ENCODE measurements at places on chromosomes 16 and 17.
A peak's percentile ranks its signal among the peaks of the same experiment; 100 is the strongest.

- DNase-seq: no peak
Measured at GRCh38 chr16:8845699-8846298, 23.0 kb downstream of the CARHSP1 start.

GRCh38 chr17:68612209-68612922 lies 11.2 kb upstream of the FAM20A start:
- no peak for DNase-seq

DNA sequence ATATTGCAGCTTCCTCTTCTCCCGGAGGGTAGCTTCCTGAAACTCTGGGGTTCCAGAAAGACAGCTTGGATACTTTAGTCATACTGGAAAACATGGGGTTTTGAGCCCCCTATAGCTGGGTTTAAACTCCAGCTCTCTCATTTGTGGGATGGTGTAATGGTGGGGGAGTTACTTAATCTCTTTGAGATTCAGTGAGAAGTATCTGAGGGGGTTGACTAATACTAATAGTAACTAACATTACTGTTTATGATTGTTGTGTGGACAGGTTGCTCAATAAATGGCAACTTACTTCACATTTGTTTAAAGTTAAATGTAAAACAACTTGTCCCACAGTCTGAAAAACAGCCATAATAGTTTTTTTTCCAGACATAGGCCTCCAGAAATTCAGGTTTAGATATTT lies 5.1 kb upstream of the SUZ12 start:
- DNase-seq: no peak

GRCh38 chr16:85611444-85612190 lies 1.5 kb upstream of the GSE1 start:
- DNase-seq: peak; percentile 34

DNA sequence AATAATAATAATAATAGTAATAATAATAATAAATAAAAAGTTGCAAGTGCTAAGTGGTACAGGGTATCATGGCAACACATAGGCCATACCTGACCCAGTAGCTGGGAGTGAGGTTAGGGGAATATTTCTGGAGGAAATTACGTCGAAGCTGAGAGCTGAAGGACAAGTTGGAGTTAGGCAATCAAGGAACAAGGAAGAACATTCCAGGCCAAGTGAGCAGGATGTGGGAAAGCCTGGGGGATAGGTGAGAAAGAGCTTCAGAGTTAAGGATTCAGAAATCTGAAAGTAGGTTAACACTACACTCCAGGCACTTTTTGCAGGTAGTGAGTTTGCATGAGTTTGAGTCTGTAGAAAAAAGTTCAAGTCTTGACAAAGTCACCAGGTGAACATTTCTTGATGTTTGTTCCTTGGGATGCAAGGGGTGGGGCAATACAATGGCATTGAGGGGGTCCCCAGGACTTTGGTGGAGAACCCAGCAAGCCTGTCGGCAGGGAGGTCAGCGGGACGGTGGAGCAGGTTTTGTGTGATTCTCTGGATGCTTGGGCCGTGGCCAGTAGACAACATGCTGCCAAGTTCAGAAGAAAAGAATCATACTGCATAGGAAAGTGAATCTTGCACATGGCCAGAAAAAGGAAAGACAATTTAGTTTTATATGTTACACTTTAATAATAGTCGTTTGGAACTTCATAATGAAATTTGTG lies 27.7 kb upstream of the MPHOSPH6 start:
- DNase-seq: no peak

- no peak for DNase-seq
Measured at GRCh38 chr16:63697736-63698135, 1424.1 kb downstream of the CDH11 start.

DNA sequence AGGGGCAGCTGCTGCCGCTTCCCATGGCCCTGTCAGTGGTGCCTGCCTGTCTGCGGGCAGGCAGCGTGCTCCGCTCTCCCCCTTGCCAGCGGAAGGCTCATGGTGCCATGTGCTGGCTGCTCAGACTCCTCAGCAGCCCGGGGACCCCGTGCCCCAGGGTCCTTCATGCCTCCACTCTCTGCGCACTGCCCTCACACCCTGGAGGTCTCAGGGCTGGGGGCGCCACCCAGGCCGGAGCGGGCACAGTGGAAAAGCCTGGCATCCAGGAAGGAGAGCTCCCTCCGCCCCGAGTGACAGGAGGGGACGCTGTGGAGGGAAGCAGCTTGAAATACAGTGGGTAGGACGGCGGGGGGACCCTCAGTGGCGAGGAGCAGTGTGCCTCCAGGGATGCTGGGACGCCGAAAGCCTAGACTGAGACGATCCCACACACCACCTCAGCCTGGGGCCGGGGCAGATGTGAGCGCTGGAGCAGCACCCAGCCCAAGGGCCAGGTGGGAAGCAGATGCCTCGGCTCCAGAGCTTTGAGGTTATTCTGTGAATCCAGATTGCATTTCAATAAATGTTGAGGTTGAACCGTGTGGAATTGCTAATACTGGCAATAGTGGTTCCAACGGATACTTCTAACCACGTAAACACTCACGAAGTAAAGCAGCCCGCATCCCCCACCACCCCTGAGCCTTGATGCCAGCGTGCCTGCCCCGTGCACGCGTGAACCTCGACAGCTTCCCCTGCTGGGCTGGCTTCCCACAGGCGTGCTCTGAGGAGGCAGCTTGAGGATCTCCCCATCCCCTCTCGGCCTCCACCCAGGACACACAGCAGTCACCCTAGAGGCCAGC lies 6.5 kb downstream of the TMEM204 start:
- DNase-seq: no peak

DNA sequence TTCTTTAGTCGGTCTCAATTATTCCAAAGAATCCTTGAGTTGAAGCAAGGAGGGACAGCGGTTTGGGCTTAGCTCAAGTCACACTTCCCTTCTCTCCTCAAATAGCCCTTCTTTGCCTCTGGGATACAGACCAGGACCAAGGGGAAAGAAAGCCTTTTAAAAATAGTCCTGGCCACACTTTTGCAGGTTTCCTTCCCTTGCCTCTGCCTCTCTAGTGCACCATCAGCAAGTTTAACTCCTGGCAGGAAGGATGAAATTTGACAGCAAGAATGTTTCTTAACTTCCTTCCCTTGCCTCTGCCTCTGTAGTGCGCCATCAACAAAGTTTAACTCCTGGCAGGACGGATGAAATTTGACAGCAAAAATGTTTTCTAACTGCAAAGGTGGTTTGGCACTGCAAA lies 7.2 kb upstream of the G6PC1 start:
- no peak for DNase-seq

DNA sequence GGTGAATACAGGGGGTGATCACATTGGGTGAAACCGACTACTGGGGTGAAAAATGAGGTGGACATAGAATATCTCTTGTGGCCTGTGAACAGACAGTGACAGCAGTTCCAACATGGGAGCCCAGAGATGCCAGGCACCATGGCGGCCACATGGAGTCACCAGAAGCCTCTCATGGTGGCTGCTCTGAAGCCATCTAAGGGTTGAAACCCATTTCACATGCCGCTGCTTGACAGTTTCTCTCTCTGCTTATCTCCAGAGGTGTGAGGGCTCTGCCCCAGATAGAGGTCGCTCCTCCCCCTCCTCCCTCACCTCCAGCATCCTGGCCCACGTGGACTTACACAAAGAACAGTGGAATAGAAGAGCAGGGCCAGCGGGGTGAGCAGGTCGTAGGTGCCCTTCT lies 37.9 kb upstream of the PIK3R6 start:
- peak; percentile 38 for DNase-seq

DNA sequence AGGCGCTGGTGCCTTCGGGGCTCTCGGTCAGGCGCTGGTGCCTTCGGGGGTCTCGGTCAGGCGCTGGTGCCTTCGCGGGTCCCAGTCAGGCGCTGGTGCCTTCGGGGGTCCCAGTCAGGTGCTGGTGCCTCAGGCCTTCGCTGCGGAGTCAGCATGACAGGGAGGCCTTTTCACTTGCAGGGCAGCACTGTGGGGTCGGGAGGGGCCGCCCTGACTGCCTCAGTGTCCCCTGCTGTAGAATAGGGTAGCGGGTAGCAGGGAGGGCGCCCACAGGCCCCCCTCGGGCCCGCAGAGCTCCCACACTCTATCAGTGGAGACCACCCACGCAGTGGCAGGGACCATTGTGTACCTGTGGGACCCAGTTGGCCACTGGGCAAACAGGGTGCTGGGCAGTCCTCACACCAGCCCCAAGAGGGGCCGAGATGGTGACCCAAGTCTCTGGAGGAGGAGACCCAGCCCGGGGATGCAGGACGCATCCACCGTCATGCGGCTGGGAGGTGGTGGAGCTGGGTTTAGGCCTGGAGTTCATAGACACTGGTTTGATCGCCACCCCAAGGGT lies 38.0 kb downstream of the ZFPM1 start:
- DNase-seq: no peak
